ENCODE measurements at places on chromosomes 5 and 9. TPM values are rescaled to one million over a fixed set of nuclear protein-coding genes. Genes with fewer than 3 reads are reported as not detected.

DNA sequence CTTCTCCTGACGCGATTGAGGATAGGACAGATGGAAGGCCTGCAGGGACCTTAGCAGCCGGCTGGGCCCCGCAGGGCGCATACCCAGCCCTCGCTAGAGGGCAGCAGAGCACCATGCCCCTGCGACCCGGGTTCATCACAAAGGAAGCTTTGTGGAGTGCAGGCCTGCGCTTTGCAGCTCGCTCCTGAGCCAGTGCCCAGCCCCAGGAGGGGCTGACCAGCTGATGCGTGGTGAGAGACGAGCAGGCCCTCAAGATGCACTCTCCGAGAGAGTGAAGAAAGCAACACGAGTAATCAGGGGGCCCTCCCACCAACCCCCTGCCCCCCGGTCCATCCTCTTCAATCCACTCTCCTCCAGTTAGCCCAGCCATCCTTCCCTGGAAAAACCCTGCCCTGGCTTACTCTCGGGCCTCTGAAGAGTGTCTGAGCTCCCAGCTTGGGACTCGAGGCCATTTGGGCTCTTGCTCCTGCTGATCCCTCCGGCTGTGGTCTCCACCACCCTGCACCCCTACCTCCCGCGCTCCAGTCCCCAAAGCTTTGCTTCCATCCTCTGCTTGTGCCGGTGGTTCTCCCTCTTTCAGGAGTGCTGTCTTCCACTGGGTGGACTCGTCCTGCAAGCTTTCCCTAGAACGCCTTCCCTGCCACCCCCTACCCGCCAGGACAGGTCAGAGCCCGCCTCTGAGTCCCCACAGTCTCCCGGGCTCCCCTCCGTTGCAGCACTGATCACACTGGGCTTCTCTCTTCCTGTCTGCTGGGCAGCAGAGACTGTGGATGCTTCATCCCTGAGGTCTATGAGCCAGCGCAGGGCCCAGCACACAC, 9.1 kb upstream of the KIF12 start:
- DNase-seq = peak; percentile 84

GRCh38 chr5:75668977-75669689, 48.1 kb downstream of the POC5 start:
- DNase-seq = peak; percentile 29

DNA sequence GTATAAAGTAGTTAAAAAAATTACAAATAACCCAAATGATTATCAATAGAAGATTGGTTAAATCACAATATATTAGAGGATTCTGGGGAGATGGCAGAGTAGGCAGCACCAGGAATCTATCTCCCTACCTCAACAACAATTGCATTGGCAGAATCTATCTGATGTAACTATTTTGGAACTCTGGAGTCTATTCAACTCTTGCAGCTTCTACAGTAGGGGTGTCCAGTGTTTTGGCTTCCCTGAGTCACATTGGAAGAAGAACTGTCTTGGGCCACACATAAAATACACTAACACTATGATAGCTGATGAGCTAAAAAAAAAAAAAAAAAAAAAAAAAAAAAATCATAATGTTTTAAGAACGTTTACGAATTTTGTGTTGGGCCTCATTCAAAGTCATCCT, 29.2 kb upstream of the ECM2 start:
- DNase-seq = no peak

GRCh38 chr5:72790186-72790585, 26.3 kb upstream of the TNPO1 start:
- DNase-seq = no peak

DNA sequence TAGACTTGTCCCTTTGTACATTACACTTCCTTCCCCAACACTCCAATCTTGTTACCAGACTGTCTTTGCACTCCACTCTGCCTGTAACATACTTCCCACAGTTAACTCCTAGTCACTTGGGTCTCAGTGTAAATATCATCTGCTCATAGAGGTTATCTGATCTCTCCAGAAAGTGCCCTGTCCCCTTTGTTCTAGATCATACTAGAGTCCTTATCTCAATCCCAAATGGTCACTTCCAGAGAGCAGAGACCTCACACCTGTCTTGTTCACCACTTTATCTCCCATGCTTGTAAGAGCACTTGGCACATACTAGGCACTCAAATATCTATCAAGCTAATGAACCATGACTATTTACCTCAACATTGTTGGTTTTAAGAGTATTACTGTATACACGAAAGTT, 30.4 kb downstream of the SETX start:
- no peak for DNase-seq

DNA sequence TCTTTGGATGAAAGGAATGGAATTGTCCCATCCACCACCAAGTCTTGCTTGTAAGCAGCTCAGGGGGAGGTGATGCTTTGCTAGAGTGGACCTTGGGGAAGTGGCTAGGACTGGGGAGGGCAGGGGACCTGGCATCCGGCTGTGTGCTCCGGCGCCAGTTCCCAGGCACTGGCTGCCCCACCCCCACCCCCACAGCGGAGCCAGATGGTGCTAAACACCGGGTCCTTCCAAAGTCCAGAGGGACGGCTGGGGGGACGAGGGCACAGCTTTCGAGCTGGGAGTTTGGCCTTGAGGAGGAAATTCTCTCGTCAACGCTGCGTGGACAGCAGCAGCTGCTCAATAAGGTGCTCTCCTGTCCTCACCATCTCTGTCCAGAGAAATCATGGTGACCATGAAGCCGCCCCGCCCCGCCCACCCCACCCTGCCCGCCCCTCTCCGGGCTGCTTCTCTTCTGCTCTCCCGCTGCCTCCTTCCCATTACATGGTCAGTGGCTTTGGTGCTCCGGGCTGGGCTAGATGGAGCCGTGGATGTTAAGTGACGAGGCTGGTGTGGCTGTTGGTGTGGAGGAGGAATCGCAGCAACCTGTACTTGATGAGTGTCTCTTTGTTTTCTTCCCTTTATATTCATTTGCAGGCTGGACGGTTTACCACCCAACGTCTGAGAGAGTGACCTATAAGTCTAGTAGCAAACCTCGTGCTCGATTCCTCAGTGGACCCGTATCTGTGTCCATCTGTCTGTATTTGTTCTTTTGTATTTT, 115.7 kb downstream of the WNK2 start:
- DNase-seq = no peak

DNA sequence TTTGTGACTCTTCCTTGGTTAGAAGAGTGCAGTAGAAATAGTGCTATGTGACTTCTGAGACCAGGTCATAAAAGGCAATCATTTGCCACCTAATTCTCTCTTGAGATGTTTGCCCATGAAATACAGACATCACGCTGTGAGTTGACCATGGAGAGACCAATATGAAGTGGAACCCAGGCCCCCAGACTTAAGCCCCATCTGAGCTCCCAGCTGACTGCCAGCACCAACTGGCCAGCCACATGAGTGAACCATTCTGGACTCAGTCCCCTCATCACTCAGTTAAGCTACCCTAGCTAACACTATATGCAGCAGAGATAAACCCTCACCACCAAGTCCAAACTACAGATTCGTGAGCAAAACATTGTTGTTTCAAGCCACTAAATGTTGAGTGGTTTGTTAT, 60.7 kb upstream of the NIPBL start:
- DNase-seq = no peak

DNA sequence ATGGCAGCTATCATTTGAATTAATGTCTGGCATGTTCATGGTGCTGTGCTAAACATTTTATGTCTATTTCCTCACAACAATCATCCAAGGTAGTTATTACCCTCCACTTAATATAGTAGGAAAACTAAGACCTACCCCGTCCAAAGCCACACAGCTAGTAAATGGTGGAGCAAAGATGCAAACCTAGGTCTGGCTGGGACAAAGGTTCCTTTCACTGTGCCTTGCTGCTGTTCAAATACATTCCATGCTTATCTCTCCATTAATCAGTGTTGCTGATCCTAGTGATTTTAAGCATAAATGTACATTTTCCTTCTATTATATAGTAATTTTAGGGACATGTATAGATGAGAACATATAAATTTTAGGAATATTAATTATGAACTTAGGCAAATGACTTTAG, 38.7 kb downstream of the CCDC125 start:
- no peak for DNase-seq

GRCh38 chr9:131636593-131636992, 91.3 kb downstream of the PRRT1B start:
- no peak for DNase-seq

GRCh38 chr5:168227973-168228615, 63.4 kb upstream of the WWC1 start:
- no peak for DNase-seq

DNA sequence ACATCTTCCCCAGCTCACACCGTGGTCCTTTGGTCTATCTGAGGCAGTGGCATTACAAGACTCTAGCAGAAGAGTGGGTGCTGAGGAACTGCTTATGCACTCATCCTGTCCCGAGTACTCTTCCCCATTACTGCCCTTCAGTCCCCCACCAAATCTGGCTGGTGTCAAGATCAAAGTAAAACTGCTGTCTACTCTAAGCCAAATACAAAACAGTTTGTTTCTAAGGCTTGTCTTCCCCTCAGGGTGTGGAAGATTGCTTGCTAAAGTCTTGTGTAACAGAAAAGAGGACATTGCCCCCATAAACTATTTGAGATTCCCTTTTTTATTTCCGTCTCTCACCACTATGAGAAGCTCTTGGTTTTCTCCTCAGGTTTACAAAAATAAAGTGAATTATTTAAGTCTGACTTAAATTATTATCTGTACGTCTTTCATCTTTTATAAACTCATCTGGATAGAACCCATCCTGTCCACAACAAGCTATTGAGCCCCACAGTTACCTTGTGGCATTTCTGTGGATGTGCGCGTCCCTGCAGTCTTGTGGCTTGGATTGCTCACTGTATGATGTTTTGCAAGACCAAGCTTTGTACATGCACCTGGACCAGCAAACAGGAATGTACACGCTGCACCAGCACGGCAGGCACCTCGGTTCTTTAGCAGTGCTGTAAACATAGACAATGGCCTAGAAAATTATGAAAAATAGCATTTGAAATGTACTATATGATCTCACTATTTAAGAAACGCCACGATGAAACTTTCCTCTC, 61.0 kb downstream of the CYSTM1 start:
- no peak for DNase-seq

DNA sequence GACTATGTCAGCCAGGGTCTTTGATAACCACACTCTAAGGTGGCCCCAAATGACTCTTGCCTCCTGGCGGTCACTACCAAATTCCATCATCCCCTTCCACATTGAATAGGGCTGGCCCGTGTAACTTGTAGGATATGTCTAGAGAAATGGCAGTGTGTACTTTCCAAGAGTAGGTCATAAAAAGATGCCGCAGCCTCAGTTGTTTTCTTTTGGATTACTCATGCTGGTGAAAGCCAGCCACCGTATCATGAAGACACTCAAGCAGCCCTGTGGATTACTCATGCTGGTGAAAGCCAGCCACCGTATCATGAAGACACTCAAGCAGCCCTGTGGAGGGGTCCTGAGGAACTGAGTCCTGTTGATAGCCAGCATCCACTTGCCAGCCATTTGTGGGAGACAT, 172.0 kb upstream of the TBC1D2 start:
- DNase-seq = no peak

GRCh38 chr9:104258296-104259011, 164.3 kb downstream of the SMC2 start:
- DNase-seq = no peak

- no peak for DNase-seq
These were observed 32.1 kb downstream of the PROP1 start for GRCh38 chr5:177963966-177964365.

- no peak for DNase-seq
These were observed 58.7 kb downstream of the MED27 start for GRCh38 chr9:132020820-132021510.

- DNase-seq = no peak
These were observed 28.0 kb downstream of the ADAMTSL1 start for GRCh38 chr9:18501949-18502348.

- DNase-seq = peak; percentile 40
These were observed 128.3 kb downstream of the EFNA5 start for GRCh38 chr5:107542428-107542827.

UGT3A1 gene
- not detected for total RNA-seq

GKAP1 gene
- 13.2 TPM for total RNA-seq

FBXL7 gene
- total RNA-seq = 23.5 TPM

C5orf47 gene
- not detected for total RNA-seq

AP3B1 gene
- total RNA-seq = 24.7 TPM

CHSY3 gene
- 1.3 TPM for total RNA-seq

FAM240B gene
- total RNA-seq = not detected

All from heart right ventricle (tissue), 16 donors.